Effector memory CD8-positive, alpha-beta T cell (primary cell): ENCODE measurements at places on chromosomes 12 and 14.

GRCh38 chr14:68654471-68654941 lies 138.4 kb downstream of the ZFP36L1 start:
- DNase-seq, result no peak

DNA sequence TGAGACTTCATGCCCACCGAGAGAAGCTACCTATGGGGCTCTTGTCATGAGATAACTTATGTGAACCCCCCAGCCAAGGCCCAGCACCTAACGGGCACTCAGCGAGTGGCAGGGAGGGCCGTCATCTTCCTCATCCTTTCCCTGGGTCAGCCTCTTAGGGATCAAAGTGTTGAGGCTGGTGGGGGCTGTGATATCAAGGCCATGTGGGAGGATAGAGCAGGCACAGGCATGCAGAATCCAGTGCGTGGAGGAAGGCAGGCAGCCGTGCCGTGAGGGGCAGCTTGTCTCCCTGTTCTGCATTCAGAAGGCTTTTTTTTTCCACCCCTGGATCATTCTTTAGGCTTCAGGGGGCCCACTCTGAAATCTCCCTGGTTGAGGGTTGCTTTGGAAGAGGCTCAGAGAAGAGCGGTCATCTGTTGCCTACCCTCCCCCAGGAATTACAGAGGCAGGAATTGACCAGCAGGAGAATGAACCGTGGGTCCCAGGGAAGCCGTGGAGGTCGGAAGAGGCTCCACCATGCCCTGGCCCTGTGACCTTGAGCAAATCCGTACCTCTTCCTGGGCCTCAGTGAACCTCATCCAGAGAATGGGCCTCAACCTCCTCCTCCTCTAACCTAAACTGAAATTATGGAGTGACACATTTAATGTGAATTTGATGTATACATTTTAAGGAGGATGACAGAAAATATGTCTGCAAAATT lies 62.8 kb downstream of the BEGAIN start:
- no peak for DNase-seq

DNA sequence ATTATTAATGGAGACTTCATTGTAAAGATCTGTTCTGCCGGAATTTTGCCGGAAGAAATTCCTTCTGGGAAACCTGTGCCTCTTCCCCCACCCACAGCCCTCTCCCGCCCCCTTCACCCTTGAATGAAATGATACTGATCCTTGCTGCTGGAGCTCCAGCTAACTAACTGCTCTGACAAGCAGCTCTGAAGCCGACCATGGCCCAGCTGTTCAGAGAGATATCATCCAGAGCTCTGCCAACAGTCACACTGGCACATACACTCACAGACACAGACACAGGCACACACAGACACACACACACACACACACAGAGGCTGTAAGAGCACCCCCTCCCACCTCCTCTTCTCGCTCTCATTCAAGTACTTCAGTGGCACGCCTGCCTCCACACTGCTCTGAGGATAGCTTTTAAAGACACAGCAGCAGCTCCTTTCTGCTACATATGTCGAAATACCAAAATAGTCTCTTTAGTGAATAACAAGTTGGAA lies 88.6 kb downstream of the R3HDM2 start:
- no peak for DNase-seq

- DNase-seq, result no peak
These were observed 152.2 kb upstream of the PARP11 start for GRCh38 chr12:4025181-4026019.

GRCh38 chr14:59510001-59510400 lies 25.7 kb downstream of the JKAMP start:
- no peak for DNase-seq

- DNase-seq, result peak; percentile 27
These were observed 673 bp upstream of the TTC9 start for GRCh38 chr14:70640938-70641547.

DNA sequence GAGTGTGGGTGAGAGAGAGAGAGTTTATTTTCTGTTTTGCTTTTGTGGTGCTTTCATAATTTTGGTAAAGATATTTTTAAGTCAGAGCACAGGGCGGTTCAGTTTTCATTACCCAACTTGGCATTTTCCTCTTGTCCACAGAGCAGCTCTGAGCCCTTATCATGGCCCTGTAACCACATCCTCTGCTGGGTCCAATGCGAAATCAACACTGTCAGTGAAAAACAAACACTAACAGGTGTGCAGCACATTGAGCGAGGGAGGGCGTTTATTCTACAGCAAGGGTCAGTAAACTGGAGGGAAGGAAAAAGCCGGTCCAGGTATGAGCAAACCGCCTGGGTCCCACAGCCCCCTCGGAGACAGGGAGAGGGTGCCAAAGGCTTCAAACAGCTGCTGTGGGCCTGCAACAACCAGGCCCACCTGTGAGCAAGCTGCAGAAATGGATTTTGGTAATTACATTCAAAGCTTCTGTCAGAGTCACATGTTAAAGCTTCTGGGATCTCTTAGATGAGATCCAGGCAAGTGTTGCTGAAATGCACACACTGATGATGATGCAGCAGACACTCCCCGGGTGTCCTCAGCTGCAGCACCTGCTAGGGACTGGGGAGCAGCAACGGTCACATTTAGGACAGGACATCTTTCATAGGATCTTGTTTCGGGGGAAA lies 132.7 kb upstream of the DYRK2 start:
- DNase-seq, result peak; percentile 26

GRCh38 chr14:25622763-25623162 lies 572.8 kb upstream of the STXBP6 start:
- DNase-seq, result no peak

DNA sequence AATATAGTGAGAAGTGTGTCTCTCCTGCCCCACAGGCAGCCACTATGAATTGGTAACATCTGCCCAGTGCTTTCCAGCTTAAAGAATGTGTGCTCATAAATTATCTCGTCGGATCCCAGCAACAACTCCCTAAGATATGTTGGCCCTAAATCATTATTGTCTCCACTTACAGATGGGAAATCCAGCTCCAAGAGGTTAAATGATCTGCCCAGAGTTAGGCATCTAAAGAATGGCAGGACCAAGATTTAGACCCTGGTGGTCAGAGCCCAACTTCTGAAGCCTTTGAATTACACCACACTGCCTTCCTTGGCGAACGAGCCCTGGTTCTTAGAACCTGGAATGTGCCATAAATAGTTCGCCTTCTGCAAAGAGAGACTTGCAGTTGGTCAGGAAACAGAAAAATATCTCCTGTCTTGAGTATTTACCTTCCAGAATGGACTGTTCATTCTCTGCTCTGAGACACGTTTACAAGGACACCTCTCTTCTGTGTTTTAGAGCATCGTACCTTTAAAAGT lies 20.1 kb upstream of the PLEK2 start:
- DNase-seq, result no peak

GRCh38 chr12:17383321-17383720 lies 706.7 kb downstream of the RERGL start:
- DNase-seq, result no peak

DNA sequence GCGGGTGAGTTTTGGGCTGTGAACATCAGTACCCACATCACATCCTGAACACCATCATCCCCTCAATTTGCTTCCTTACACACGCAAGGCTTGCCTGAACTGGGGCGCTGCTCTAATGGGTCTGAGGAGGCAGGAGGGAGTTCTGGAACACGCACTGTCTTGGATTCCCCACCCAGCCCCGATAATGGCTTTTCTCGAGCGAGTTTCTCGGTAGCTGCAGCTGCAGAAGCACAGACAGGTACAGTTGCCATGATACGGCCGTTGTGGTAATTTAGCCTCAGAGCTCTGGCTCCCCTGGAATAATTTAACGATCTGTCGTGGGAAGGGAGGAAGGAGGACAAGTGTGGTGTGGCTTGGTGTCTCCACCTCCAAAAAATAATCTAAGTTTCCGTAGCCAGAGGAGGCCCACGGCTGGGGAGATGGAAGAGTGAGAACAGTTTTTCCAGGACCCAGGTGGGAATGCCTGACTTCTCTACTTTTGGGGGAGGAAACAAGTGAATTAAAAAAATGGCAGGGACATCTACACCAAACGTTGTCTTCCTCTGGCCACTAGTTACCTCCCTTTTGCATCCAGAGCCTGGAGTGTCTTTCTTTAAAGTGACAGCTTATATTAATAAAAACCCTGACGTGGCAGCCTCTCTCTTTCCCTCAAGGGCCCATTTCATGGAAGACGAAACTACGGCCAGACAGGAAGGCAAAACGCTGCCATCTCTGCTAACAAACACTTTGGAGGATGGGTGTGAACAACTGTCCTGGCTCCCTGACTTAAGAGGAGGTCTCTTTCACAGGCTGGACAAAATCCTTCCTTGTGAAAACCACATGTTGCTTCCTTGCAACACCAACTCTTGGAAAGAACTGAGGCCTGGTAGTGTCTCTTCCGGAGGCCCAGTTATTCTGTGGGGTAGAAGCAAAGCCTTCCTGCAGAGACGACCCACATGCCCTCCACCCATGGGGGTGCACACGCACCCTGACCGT lies 84.8 kb downstream of the RBM19 start:
- DNase-seq, result no peak

GRCh38 chr14:89521988-89522387 lies 105.0 kb upstream of the FOXN3 start:
- DNase-seq, result no peak

DNA sequence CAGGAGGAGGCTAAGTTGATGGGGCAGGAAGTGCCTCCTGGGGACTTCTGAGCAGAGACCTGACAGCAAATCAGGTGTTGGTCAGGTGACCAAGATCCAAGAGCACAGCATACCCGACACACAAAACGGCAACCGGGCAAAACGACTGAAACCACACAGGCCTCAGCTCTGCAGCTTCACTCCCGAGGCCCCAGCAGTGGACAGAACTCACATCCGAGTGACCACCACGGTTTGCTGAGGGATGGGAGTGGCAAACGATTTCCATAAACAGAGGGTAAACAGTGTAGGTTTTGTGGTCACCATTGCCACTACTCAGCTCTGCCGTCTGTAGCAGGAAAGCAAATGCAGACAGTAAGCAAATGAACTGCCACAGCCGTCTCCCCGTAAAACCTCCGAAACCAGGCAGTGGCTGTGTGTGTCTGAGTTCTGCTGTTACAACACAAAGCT lies 14.4 kb downstream of the CHFR start:
- no peak for DNase-seq

- no peak for DNase-seq
These were observed 21.0 kb downstream of the DDX24 start for GRCh38 chr14:94059998-94060397.

- no peak for DNase-seq
These were observed 7.4 kb downstream of the LRP1-AS start for GRCh38 chr12:57139796-57140649.

DNA sequence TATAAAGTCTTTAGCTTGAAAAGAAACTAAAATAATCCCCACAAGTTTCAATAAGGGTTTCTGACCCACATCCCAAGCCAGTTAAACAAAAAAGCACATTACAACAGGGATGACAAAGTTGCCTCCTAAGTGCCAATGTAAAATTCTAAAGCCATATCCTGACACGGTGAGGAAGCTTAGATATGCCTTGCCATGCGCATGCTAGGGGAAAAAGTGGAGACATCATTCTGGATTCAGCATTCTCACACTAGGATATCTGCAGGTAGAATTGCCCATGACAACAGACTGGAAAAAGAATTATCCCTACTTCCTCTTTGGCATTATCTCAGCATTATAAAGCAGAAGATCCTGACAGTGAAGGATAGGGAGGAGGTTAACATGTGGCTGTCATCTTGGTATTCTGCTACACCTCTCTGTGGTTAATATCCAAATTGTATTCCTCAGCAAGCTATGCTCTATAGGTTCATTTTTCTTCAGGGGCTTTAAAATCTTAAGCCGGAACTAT lies 4.9 kb downstream of the DUSP6 start:
- DNase-seq, result no peak

DNA sequence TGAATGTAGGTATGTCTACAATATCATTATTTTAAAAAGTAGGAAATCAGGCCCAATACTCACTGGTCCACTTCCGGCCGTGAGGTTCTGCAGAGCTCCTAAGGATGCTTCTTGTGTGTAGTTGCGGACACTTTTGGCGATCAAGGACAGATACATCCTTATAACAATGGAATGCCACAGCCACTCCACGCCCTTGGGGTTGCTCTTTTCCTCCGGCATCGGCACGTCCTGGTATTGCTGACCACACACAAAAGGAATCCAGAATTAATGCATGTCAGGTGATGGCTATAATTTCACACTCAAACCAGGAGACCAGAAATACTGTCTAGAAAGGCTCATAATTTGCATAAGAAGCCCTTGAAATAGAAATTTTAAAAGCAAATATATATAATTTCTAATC lies 65.6 kb upstream of the YARS2 start:
- no peak for DNase-seq

GRCh38 chr12:56143217-56143616 lies 9.2 kb upstream of the MYL6B start:
- no peak for DNase-seq

- DNase-seq, result no peak
These were observed at the start of gene GPX2 for GRCh38 chr14:64942531-64943111. Gene GPX2, minus strand, starts transcription at chr14:64942745. Its CDS starts 19 bp downstream, at chr14:64942726.

DNA sequence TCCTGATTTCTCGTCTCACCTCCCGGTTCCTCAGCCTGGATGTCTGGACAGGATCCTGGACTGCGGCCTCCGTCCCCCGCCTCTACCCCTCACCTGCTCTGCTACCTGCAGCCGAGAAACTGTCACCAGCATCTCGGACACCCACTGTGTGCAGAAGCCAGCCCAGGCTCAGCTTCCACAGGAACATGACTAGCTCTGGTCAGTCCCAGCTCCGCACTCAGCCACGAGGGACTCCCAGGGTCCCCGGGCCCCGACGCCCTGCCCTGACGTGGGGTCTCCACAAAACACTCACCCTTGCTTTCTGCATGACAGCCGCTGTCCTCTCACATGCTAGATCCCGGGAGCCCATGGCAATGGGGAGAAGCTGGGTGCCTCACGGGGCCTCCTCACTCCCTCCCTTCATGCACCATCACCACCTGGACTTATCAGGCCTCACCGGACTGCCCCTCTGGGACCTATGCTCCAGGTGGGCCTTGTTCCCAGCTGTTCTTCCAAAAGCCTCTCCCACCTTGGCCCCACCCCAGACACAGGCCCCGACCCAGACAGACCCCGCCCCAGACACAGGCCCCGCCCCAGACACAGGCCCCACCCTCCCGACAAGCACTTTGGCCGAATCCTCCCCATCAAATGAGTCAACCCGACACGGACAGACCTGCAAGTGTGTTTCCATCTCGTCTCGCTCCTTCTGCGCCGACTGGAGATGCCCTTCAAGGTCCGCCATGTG lies 26.9 kb upstream of the ANKLE2 start:
- DNase-seq, result no peak

DNA sequence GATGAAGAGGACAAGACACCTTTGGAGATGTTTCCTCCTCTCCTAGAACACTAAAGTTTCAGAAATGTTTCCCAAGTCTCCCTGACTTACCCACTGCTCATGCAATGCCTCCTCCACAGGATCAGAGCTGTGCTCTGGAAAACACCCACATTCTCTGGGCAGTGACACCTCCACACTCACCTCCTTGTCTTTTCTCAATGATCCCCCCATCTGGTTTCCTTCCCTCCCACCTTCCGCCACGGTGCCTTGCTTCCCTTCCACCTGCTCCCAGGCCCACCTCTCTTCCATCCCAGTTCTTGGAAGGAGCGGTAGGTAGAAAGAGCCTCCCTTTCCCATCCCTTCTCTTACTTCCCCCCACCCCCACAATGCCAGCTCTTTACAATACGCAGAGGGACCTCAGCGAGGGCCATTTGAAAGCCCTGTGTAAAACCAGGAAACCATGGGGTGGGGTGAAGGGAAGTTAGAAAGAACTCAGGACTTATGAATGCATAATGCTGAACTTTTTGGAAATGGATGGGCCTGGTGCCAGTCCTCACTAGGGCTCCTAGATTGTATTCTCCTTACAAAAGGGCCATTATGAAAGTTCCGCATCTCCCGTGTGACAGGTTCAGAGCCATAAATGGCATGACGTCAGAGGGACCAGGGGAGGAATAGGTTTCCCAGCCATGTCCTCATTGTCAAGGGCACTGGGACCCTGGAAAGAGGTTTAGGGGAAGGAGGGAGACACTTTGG lies 12.8 kb downstream of the FBLN5 start:
- DNase-seq, result no peak
